ENCODE measurements at places on chromosomes 5 and 9.
A peak's percentile ranks its signal among the peaks of the same experiment; 100 is the strongest.

DNA sequence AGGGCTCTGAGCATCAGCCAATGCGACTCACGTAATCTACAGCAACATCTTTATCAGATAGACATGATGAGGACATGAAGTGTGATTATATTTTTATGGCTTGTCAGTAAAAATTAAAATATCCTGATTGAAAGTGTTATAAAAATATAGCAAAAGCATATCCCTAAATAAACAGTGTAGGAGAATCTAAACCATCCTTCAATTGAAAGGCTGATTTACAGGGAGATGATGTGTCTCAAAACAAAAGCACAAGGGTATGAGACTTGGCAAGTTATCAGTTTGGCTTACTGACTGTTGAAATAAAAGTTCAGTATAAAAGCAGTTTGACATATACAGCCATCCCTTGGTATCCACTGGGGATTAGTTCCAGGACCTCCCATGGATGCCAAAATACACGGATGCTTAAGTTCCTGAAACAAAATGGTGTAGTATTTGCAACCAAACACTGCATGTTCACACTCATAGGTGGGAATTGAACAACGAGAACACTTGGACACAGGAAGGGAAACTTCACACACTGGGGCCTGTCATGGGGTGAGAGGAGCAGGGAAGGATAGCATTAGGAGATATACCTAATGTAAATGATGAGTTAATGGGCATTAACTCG lies 149.9 kb upstream of the MAP1B start:
- no peak overlapping the region for H3K4me3 ChIP-seq
- no peaks in the 10 kb centered on the region for H3K36me3 ChIP-seq
- H3K27me3 ChIP-seq = peaks cover 2% of the 10 kb centered on the region

DNA sequence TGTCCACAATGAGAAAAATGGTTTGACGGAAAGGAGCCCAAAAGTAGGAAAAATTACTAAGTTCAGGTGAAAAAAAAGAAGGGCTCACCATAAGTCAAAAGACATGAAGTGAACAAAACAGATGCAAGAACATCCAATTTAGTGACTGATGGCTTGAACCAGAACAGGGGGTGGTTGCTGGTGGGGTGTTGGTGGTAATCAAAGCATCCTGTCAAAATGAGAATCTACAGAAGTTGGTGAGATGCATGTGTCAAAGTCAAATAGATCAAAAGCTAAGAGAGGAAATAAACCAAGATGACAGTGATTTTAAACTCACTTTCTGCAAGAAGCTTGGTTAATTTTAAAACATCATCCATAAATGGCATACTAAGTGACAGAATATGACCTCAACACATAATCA lies 117.4 kb downstream of the MLLT3 start:
- DNase-seq = no peak
- no peak overlapping the region for H3K27ac ChIP-seq
- H3K4me3 ChIP-seq = no peak overlapping the region
- H3K27me3 ChIP-seq = no peaks in the 10 kb centered on the region

DNA sequence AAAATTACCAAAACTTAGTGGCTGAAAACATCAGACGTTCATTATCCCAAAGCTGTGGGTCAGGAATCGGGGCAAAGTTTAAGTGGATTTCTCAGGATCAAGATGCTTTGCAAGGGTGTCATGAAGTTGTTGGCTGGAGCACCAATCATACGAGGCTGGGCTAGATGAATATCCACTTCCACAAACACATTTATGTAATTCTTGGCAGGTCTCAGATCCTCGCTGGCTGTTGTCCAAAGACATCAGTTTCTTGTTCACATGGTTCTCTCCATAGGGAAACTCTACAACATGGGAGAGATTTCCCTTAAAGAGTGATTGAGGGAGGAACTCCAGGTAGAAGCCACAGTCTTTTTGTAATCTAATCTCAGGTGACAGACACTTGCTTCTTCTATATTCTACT lies 20.2 kb upstream of the CCDC192 start:
- H3K27me3 ChIP-seq = no peaks in the 10 kb centered on the region
- DNase-seq = no peak
- no peaks in the 10 kb centered on the region for H3K4me1 ChIP-seq

DNA sequence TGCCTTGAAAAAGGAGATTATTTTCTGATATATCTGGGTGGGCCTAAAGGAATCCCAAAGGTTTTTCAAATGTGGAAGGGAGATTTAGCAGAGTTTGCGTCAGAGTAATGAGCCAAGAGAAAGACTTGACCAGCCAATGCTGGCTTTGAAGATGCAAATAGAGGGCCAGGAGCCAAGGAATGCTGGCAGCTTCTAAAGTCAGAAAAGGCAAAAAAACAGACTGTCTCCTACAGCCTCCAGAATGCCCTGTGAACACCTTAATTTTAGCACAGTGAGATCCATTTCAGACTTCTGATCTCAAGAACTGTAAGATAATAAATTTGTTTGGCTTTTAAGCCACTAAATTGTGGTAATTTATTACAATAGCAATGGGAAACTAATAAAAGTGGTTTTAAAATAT lies 122.6 kb upstream of the FREM1 start:
- no peak overlapping the region for H3K27ac ChIP-seq
- H3K4me3 ChIP-seq = no peak overlapping the region
- no peaks in the 10 kb centered on the region for H3K27me3 ChIP-seq

- H3K36me3 ChIP-seq = no peaks in the 10 kb centered on the region
- H3K4me1 ChIP-seq = no peaks in the 10 kb centered on the region
- H3K27me3 ChIP-seq = no peaks in the 10 kb centered on the region
- no peak for DNase-seq
These were observed 129.1 kb upstream of the FBN2 start for GRCh38 chr5:128667152-128667551.

DNA sequence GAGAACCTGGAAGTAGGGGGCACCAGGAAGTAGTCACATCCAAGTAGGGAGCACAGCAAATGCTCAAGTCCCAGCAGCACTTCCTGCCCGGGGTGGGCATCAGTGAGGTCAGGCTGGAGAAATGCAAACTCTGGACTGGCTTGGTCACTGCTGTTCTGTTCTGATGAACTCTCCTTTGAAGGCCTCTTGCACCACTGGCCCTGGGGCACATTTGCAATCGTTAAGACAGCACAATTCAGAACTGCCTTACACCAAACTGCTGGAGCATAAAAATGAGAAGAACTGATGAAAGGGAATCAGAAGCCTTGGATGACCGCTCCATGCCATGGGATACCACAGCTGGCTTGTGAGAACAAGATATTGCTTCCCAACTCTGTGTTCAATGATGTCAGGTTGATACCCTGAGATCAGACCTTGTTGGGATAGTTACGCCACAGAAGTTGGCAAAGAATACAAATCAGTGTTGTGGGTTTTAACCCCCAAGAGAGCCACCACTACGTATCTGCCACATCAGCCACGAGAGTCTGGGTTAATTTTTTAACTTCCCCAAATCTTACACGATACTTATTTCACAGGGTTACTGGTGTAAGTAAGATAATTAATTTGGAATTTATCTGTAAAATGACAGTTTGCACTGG lies 42.3 kb upstream of the ZSWIM6 start:
- no peaks in the 10 kb centered on the region for H3K27me3 ChIP-seq
- no peak overlapping the region for H3K4me3 ChIP-seq
- no peak for DNase-seq

DNA sequence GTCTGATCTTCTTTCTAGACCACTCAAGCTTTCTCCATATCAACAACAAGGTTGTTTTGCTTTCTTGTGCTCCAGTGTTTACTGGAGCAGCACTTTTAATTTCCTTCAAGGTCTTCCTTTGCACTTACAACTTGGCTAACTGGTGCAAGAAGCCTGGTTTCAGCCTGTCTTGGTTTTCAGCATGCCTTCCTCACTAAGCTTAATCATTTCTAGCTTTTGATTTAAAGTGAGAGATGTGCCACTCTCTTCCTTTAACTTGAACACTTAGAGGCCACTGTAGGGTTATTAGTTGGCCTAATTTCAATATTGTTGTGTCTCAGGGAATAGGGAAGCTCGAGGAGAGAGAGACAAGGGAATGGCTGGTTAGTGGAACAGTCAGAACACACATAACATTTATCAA lies 13.4 kb downstream of the AK3 start:
- peaks cover 12% of the 10 kb centered on the region for H3K36me3 ChIP-seq
- DNase-seq = no peak
- no peaks in the 10 kb centered on the region for H3K27me3 ChIP-seq
- H3K4me1 ChIP-seq = peaks cover 10% of the 10 kb centered on the region
- H3K4me3 ChIP-seq = no peak overlapping the region

DNA sequence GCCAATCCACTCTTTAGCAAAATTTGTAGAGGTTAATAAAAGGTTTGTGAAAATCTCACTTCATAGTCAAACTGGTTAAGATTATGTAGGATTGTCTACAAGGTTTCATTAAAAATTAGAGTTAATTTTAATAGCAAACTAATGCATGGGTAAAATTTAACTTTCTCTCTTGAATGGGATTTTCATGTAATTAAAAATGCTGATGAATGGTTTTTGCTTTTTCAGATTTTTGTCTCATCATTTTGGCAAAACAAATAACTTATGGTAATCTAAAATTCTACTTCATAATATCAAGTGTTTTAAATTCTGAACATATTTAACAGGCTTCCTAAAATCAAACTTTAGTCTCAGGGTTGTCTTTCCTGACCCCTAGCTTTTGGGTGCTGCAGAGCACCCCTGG lies 113.8 kb upstream of the FAM174A start:
- no peaks in the 10 kb centered on the region for H3K27me3 ChIP-seq
- no peak overlapping the region for H3K27ac ChIP-seq
- peaks cover 4% of the 10 kb centered on the region for H3K36me3 ChIP-seq
- no peak overlapping the region for H3K4me3 ChIP-seq

GRCh38 chr9:21995666-21996398 lies 1.2 kb downstream of the CDKN2B-AS1 start:
- peak overlapping the region; percentile 93 for H3K4me3 ChIP-seq
- peaks cover 6% of the 10 kb centered on the region for H3K36me3 ChIP-seq
- peak; percentile 41 for DNase-seq
- no peaks in the 10 kb centered on the region for H3K27me3 ChIP-seq
- peak overlapping the region; percentile 98 for H3K27ac ChIP-seq

DNA sequence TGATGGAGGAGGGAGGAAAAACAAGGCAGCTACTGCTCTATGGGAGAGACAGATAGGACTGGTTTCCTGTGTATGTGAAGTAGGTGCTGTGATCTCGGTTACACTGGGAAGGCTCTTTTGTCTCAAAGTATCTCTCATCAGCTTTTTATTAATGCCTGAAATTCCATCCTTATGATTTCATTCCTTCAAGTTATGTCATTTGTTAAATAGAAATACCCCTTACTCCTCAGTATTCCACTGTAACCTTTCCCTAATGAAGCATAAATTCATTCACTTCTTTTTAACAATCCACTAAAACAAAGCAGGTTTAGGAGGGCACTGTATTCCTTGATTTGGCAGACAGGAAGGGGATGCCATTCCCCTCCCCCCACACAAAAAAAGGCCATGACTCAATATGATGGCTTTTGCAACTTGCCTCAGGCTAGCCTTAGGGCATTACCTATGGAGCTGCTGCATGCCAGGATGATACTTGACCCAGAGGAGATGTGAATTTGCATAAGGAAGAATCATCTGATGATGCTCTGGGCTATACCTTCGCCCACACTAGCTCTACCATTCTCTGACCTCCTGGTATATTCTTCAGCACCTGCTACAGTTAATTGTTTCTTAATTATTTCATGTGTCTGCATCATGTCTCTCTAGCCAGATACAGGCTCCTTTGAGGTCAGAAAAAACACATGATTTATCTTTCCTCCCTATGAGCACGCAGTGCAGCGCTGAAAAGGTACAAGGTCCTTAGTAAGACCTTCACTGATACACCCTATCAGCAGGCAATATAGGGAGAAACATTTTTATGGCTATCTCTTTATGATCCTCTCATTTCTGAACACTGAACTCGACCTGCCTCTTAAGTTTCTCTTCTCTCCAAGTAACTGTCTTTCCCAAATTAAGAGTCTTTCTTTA lies 26.3 kb downstream of the NR3C1 start:
- no peaks in the 10 kb centered on the region for H3K27me3 ChIP-seq
- DNase-seq = no peak
- H3K4me1 ChIP-seq = peaks cover 71% of the 10 kb centered on the region

- H3K27me3 ChIP-seq = no peaks in the 10 kb centered on the region
- peak overlapping the region; percentile 81 for H3K4me3 ChIP-seq
- peak overlapping the region; percentile 90 for H3K27ac ChIP-seq
- H3K4me1 ChIP-seq = peaks cover 16% of the 10 kb centered on the region
These were observed 129.9 kb downstream of the RXRA start for GRCh38 chr9:134455934-134456755.

DNA sequence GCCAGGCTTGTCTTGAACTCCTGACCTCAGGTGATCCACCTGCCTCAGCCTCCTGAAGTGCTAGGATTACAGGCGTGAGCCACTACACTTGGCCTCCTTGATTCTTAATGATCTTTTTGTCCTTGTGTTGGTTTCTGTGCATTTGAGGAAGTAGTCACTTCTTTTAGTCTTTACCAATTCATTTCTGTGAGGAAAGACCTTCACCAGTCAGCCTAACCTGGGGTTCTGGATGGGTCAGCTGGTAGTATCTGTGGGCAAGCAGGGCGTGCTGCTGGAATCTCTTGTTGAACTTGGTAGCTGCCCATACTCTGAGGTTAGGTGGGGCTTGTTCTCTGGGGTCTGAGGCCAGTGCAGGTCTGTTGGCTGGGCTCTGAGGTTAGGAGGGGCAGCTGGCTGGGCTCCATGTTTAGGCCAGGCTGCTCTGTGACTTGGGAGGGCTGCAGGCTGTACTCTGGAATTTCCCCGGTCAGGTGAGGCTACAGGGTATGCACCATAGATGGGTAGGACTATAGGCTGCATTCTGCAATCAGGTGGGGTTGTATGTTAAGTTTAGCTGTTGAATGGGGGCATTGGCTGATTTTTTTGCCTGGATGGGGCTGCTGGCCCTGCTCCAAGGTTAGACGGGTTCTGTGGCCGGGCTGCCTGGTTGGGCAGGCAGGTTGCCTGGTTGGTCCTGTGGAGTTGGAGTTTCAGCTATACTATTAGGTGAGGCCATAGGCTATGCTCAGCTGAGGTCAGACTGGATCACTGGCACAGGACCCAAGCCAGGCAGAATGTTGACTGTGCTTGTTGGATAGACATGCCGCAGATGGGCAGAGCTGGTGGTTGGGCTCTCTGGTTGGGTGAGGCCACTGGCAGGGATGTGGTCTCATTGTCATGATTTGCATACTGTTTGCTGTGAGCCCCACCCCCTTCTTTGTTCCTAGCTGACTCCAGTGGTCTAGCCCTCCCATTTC lies 19.2 kb downstream of the UBAP1 start:
- H3K36me3 ChIP-seq = peaks cover 27% of the 10 kb centered on the region
- no peak for DNase-seq
- H3K27me3 ChIP-seq = no peaks in the 10 kb centered on the region
- peaks cover 41% of the 10 kb centered on the region for H3K4me1 ChIP-seq
- H3K27ac ChIP-seq = peak overlapping the region; percentile 51

Data from stimulated activated naive B cell treated with anti-CD40 and anti-IgM and Interleukin-4, amounts not matched to agents 10 μg/mL and 1 μg/mL and 100 μg/mL, for 72 hours (primary cell).